ENCODE measurements at places on chromosomes 5 and 9.

- no peak for DNase-seq
Observed at GRCh38 chr9:113299800-113300292, 3.3 kb downstream of the RNF183 start.

DNA sequence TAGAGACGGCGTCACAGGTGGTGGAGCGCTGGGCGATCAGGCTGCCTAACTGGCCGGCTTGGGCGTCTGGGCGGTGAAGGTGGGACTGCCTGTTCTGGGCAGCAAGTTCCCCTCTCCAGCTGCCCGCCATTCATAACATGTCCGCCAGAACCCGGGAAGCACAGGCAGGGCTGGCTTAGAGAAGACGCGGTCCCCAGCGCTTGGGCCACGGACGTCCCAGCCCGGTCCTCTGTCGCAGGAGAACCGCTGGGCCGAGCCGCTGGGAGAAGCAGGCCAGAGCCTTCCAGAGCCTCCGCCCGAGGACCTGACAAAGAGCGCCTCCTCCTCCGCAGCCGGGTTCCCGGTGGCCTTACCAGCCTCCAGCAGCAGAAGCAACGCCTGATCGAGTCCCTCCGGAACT lies 15.2 kb upstream of the HAND1 start:
- no peak for DNase-seq

GRCh38 chr5:3101561-3101960 lies 350.1 kb upstream of the IRX2 start:
- DNase-seq = no peak

DNA sequence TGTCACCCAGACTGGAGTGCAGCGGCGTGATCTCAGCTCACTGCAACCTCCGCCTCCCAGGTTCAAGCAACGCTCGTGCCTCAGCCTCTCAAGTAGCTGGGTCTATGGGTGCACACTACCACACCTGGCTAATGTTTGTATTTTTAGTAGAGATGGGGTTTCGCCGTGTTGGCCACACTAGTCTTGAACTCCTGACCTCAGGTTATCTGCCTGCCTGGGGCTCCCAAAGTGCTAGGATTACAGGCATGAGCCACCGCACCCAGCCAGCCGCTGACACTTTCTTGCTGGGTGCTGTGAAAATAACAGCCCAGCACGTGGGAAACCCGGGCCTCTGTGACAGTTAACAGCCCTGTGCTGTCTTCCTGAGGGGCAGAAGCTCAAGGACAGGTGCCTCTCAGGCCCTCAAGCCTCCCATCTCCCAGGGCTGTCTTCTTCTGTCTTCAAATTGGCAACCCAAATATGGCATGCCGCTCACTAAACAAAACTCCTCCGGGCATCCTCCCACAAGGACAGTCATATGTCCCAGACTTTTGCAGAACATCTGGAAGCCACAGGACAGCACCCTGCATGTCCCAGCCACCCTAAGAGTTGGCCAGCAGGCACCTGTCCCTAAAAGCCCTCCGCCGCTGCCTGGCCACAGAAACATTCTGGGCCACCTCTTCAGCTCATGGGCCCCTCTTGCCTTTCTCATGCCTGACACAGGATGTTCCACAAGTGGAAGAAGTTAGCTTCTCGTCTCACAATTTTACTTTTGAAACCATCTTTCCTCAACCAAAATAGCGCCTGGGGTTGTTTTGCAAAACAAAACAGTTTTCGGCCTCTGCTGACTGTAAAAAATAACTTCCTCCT lies 233.6 kb downstream of the SYK start:
- no peak for DNase-seq

DNA sequence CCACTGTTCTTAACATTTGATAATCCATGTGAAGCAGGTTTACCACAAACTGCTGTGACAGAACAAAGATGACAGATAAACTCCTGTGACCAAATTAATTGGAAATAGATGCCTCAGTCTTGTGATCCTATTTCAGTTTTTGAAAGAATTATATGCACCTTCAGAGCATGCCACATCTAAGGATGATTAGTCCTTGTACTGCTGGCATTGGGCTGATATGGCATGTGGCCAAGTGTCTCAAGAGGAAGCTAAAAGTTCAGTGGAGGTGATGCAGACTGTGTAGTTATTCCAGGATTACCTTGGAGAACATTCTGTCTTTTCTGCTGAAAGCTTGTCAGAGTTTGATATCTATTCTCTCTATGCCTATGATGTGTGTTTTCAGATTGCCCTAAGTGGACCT lies 314.4 kb upstream of the EFNA5 start:
- DNase-seq = no peak

GRCh38 chr5:155049569-155050383 lies 36.2 kb downstream of the KIF4B start:
- DNase-seq = no peak

DNA sequence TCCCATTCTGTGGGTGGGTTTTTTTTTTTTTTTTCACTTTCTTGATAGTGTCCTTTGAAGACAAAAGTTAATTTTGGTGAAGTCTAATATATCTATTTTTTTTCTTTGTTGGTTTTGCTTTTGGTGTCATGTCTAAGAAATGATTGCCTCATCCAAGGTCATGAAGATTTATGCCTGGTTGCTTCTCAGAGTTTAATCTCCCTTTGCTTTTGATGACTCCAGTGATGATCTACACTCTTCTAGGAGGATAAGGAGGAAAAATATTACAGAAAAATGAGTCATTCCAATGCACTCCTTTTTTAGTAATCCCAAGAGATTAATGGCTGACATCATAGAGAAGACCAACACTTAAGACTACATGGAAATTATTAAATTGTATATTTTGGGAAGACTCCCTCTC lies 79.7 kb upstream of the ICE1 start:
- no peak for DNase-seq
